Stimulated activated CD4-positive, alpha-beta T cell treated with anti-CD3 and anti-CD28 coated beads, Interleukin-12 subunit alpha, Interleukin-12 subunit beta, amount 100 ng/mL, for 4 hours (primary cell): ENCODE measurements at places on chromosomes 1 and 21.

DNA sequence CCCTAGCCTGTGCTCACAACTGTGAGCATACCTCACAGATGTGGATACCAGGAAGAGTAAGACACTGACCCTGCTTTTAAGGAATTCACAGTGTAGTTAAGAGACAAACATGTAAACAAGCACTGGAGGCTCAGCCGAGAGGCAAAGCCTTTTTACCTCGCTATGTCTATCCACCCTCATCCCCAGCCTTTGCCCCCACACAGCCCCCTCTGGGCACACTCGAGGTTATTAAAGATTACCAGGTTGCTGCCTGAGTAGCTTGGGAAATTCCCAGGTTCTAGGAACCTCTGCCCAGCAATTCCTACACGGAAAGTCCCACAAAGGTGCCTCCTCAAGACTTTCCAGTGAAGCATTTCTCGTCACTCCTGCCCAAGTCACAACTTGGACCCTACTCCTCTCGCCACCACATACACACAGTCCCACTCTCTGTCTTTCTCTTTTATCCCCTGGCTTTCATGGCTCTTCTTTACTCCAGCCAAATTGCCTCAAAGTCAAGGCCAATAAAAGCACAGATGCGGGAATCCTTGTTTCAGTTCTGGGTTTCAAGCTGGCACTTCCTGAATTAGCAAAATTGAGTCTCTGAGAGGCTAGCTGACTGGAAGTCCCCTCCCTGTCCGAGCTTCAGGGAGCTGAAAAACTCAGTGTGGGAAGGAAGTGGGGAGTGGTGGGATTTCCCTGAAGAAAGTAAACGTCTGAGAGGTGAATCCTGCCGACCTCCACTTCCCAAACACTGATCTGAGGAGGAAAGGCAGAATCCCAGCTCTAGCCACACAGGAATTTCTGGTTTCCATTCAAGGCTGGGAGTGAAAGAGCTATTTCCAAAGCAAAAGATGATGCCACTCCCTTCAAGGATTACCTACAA, 7.6 kb downstream of the DENND2D start:
- DNase-seq = no peak

DNA sequence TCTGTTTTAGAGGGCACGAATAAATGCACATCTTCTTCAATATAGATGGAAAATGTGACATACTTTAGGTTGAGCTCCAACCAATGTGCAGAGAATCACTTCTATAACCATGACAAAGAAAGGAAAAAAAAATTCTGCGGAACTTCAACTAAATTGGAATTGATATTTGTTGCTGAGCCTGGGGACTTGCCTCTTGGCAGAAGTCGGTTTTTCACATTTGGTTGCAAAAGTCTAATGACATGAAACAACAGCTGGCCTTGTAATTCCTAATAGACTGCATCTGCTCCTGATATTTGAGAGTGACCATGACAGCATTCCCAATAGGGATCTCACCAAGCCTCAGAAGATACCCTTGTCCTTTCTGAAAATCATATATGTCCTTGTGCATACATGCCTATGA, 112.8 kb downstream of the PRRX1 start:
- DNase-seq = no peak

DNA sequence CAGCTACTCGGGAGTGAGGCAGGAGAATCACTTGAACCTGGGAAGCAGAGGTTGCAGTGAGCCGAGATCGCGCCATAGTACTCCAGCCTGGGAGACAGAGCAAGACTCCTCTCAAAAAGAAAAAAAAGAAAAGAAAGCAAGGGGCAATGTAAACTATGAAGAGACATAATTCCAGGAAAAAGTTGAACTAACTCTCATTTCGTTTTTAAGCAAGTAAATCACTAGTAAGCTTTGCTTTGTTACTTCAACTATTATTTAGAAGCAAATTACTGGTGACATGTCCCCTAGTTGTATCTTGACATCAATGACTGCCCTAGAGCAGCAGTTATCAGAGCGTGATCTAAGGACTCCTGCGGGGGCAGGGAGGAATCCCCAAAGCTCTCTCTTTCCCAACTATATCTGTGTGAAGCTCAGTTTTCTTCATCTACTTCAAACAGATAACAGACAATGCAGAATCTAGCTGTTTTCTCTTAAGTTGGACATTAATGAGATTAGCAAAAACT, 18.7 kb downstream of the CLSTN1 start:
- DNase-seq = no peak

DNA sequence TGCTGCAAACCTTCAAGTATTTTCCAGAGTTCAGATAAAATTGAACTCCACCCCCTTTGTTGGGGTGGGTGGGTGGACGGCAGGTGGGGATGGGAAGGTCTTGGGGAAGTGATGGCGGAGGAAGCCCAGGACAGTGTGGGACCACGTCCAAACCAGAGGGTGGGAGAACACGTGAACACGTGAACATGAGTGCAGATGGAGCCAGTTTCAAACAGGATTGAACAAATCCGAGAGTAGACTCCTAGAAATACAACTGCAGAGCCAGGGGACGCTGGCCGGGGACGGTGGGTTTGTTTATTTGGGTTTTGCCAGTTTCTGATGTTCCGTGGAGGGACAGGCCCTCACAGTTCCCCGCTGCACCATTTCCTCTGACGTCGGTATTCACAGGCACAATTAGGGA, 2.9 kb downstream of the KRTAP10-2 start:
- no peak for DNase-seq

- no peak for DNase-seq
Measured at GRCh38 chr1:29565490-29565889, 329.2 kb downstream of the PTPRU start.

GRCh38 chr1:175599212-175599705, 144.1 kb downstream of the TNR start:
- DNase-seq = no peak

GRCh38 chr21:33368576-33368975, 34.6 kb upstream of the IFNGR2 start:
- DNase-seq = no peak

DNA sequence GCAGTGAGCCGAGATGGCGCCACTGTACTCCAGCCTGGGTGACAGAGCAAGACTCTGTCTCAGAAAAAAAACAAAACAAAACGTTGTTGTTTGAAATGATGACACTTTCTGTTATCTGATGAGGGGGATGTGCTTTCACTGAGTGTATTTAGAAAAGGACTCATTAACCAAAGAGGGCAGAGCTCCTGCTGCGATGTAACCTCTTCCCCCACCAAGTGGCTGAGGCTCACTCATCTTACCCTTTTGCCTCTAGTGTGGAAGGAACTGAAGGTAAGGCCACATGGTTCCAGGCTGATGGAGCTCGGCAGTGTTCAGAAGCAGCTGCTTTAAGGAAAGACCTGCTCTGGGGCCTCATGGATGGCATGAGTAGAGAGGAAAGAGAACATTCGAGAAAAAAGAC, 105.7 kb upstream of the RUNX1 start:
- no peak for DNase-seq

DNA sequence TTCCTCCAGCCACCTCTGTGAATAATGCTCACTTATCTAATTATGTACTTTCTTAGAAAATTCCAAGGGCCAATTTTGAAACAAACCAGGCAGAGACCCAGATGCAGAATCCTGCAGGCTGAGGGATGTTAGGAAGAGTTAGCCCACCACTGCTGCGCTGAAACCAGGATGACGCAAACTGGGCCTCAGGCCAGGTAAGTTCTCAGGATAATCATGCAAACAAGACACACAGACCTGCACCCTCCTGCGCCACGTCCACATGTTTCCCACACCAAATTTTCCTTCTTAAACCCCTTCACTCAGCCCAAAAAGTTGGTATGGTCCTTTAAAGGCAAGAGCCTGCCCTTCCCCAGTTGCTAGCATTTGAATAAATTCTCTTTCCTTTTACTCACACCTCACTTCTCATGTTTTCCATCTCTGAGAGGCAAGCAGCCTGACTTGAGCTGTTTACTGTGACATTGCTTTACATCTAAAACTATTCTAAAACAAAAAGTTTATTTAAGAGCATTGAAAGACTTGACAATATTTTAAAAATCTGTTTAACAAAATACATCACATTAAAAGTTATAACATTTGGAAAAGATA, 887.1 kb downstream of the LRRIQ3 start:
- no peak for DNase-seq
